ENCODE measurements at places on chromosomes 4 and X. TPM values are rescaled to one million over a fixed set of nuclear protein-coding genes. Genes with fewer than 3 reads are reported as not detected.

DNA sequence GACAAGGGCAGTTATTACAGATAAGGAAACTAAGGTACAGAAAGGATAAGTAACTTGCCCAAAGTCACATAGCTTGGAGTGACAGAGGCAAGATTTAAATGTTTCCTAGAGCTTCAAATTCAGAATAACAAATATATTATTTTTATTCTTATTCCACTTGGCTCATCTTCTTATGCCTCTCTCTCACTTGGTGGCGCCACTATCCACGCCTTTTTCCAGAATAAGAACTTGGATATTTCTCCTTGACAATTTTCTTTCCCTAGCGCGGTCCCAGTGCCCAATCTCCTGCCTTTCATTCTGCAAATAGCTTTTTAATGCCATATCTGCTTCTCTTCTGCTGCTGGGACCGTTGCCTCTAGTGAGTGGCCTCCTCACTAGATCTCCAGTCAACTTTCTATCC, 78.5 kb downstream of the MSN start:
- peak; percentile 19 for DNase-seq

The TECRL gene
- not detected for total RNA-seq

DNA sequence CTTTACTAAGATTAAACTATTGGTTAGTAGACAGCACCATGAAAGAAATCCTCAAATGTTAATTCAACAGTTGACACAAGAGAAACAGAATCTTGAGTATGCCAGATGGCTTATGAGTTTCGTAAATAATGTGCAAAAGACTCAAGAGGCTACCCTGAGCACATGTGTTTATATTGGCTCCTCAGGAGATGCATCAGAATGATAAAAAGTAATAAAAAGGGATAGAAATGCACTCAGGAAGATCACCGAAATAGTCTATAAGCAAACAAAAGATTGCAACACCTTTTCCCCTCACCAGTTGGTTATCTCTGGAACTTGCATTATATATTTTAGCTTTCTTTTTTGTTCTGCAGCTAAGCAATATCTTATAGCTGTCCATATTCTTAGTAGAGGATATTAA, 84.4 kb downstream of the SCFD2 start:
- DNase-seq: no peak

The TSC22D3 gene
- 33.0 TPM for total RNA-seq

DNA sequence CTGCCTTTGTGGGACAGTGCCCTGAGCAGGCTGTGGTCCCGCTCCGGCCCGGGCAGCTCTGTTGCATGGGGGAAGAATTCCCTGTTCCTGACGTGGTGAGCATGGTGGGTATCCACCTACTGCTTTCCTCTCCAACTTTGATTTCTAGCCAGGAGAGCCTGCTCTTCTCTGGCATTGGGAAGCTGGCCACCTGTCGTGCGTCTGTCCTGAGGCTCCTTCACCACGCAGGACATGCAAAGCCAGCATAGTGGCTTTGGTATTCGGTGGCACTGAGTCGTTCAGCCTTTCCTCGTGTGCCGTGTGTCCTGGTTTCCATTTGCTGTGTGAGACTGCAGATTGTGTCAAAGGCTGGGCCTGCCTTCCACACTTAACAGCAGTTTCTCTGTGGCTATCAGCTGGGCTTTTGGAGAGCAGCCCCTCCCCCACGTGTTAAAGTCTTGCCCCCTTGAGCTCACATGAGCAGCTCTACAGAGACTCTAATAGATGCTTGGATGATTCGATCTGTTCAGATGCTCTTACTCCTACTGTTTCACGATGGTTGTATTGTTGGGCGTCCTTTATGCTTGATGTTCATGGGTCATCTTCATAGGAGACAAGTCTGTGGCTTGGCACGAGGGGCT, 46.3 kb upstream of the CLCN4 start:
- DNase-seq: no peak

GRCh38 chrX:110568441-110568840, 209.8 kb downstream of the RTL9 start:
- no peak for DNase-seq

DNA sequence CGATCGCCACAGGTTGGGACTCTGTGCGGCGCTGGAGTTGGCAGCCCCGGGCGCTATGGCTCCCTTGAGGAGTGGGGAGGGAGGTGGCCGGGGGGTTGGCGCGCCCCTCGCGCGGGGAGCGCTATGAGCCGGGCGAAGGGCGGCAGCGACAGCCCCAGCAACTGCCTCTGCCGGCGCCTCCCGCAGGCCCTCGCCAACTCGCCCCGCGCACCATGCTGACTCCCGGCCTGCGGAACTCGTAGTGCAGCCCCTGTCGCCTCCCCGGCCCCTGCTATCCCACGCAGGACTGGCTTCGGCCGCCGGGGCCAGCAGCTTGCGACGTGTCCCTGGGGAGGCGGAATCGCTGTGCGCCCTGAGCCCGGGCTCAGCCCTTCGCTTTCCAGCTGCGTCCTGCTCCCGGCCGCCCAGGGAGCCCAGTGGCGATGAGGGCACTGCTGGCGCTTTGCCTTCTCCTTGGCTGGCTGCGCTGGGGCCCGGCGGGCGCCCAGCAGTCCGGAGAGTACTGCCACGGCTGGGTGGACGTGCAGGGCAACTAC, 415 bp downstream of the SHISA3 start:
- no peak for DNase-seq

The STAP1 gene
- 0.24 TPM for total RNA-seq

The CABS1 gene
- total RNA-seq: not detected

The GAGE12J gene
- not detected for total RNA-seq

The PNMA6A gene
- not detected for total RNA-seq

The JAKMIP1 gene
- 0.42 TPM for total RNA-seq

GRCh38 chr4:114547340-114548134, 51.1 kb upstream of the UGT8 start:
- DNase-seq: no peak

DNA sequence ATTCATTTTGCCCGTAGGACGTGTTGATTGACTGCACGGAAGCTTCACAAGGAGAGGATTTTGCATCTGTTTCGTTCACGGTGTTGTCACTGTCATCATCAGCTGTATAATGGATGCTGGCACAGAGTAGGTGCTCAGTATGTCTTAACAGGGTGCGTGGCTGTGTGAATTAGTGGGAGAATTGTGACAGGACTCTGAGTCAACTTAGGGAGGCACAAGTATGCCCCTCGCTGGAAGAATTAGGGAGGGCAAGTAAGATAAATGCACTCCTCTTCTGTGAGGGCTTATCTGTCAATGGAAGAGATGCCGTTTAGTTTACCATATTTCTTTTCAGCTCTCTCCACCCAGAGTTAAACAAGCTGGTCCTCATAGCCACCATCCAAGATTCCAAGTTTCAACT, 107.2 kb downstream of the TRIML1 start:
- DNase-seq: no peak

DNA sequence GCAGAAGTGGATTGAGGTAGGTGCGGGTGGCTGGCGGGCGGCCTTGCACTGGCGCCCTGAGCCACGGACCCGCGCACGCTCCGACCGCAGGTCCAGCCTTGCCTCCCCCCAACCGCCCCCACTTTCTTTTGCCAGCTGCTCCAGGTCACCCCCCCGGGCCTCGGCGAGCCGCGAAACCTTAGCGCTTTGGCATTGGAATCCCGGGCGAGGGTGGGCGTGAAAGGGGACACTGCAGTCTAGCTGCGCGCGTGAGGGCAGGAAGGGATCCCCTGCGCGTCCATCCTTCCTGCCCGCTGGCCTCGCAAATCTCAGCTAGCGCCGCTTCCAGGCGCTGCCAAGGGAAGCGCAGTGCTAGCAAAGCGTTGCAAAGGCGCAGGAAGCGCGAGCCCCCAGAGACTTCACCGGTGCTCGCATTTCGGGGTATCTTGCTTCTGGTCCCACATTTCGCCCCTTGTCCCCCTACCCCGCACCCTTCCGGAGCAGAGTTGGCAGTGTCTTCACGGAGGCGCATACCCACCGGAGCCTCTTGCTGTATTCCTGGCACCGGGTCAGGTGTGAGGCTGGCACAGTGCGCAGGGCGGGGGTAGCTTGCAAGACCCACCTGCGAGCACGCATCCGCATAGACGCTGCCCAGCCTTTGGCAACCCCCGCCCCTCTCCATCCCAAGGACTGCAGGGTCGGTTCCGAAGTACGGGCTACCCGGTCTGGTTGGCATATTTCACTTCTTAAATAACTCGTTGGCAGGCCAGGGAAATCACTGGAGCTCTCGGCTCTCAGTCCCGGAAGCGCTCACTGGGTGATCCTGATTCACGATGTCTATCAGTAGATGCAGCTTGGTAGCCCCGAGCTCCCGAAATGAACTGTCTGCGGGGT, 104.4 kb downstream of the UCHL1 start:
- DNase-seq: peak; percentile 41

- peak; percentile 41 for DNase-seq
Observed at GRCh38 chr4:121370729-121371325, 10.0 kb downstream of the QRFPR start.

GRCh38 chr4:57124145-57124544, 14.0 kb upstream of the IGFBP7 start:
- no peak for DNase-seq

The NKX6-1 gene
- total RNA-seq: not detected

GRCh38 chr4:38056011-38056685, 96.0 kb downstream of the PTTG2 start:
- DNase-seq: no peak

GRCh38 chr4:128502818-128503527, 215.4 kb upstream of the PGRMC2 start:
- DNase-seq: no peak

- DNase-seq: no peak
Observed at GRCh38 chr4:127364397-127364796, 268.4 kb upstream of the INTU start.

- peak; percentile 11 for DNase-seq
Observed at GRCh38 chr4:183057255-183057654, 41.8 kb upstream of the WWC2 start.

The SLC2A9 gene
- 5.1 TPM for total RNA-seq

The DRP2 gene
- total RNA-seq: 0.73 TPM

Measured in left colon (tissue), 2 donors.